ENCODE measurements at places on chromosomes 2 and 18.

DNA sequence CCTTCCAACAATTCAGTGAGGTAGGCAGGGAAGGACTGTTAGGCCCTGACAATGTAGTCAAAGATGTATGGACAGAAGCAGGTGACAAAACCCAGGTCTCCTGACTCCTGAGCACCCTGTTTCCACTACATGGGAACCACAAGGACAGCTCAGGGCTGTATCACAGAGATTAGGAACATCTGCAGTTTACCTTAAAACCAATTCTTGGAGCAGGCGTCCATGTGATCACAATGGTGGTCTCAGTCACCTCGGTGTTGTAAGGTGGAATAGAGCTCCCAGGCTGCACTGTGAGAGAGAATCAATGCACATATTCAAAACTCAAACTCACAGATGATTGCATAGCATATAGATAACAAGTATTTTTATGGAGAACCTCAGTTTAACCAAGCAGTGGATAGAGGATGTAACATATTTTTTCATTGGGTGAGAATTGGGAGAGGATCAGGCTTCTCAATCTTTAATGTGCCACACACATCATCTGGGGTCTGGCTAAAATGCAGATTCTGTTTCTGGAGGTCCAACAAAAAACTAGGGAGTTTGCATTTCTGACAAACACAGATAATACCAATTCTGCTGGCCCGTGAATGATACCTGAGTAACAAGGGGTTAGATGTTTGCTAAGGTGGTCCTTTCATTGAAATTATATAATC lies 36.7 kb downstream of the FN1 start:
- no peak for DNase-seq

DNA sequence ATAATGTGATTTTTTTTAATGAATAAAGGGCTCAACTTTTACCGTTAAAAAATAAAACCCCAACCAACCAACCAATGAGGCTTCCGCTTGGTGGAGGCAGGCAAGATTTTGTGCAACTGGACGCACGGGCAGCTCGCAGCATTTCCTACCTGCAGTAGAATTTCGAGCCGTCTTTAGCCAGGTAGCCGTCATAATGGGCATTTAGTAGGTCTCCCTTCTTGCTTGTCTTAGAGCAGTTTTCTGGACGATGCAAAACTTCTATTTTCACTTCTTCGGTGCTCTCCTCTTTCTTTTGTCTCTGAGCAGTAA lies 316 bp downstream of the FKBP7 start:
- no peak for DNase-seq

DNA sequence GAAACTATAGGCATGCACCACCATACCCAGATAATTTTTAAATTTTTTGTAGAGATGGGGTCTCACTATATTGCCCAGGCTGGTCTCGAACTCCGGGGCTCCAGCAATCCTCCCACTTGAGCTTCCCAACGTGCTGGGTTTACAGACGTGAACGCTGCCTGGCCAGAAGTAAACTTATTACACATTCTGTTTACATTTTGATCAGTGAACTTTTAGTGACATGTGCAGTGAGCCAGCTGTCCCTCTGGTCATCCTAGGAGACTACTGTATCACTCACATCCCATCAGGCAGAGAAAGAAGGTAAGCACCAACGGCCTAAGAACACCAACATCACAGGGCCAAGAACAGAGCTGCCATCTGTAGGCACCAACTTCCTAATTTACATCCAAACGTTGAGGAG lies 22.2 kb downstream of the NDUFA10 start:
- no peak for DNase-seq

GRCh38 chr2:20122864-20123263 lies 71.4 kb upstream of the LAPTM4A start:
- DNase-seq: no peak

DNA sequence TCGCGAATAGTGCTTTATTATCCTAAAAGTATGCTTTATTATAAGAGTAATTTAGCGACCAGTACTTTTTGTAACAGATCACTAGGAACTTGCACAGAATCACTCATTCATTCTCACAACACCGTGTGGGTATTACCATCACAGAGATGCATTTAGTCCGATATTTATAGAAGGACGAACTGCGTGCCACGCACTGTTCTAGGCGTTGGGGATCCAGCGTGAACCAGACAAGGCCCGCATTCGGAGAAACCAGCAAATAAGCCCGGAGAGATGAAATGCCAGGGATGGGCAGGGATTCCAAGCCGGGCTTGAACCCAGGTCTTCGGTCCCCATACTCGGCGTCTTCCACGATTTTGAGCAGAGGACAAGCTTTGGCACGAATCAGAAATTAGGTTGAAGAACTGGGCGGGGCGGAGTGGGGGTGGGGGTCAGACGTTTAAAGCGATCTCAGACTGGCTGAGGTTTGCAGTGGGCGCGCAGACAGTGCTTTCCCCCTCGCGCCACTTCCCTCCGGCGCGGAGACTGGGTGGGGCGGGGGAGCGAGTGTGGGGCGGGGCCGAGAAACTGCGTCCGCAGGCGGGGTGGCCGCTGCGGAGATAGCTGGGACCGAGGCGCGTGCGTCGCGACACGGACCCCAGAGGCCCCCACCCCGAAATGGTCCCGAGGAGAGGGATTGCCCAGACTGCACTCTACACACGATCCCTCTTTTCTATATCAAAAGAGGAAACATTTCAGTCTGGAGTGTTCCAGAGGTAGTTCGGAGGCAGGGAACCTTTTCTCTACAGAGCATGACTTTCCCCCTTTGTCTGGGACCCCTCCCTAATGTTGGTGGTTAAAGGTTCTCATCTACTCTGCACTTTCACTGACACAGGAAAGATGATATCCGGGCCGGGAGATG lies 1.1 kb upstream of the CXCR4 start:
- no peak for DNase-seq

DNA sequence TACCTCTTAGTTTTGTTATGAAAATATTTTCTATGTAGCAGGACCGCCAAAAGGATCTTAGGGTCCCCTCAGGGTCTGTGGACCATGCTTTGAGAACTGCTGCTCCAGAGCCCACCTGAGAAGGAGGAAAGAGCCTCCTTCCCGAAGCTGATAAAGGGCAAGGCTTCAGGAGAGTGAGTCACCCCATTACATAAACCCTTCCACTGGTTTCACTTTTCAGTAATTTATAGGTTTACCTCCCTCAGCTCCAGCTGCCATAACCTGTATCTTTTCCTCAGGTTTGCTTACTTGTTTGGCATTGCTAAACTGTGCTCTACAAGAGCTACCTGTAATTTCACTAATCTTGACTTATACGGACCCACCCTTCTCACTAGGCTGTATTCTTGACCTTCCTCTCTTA lies 6.6 kb downstream of the TTLL4 start:
- DNase-seq: no peak

DNA sequence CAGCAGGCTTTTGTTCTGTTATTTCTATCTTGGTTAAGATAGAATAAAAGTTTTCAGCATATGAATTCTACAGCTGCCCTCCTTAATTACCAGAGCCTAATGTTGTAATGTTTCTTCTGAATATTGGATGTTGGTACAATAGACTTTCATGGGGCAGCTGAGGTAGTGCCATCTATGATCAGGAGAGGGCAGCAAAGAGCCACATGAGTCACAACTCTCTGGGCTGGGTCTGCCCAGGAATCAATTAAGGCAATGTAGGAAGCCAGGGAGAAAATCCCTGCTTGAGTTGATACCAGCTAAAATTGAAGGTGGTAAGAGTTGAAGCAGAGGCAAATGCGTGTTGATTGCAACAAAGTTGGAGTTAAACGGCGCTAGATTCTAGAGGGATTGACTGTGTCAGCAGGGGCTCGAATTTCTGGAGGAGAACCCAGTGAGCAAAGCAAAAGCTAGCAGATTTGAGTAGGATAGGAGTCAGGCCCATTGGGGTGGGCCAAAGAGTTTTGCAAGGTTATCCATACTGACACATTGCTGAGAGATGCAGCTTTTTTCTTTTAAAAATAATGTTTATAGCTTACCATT lies 10.6 kb upstream of the MC5R start:
- no peak for DNase-seq

GRCh38 chr2:166499281-166499680 lies 5.2 kb upstream of the SCN7A start:
- no peak for DNase-seq

DNA sequence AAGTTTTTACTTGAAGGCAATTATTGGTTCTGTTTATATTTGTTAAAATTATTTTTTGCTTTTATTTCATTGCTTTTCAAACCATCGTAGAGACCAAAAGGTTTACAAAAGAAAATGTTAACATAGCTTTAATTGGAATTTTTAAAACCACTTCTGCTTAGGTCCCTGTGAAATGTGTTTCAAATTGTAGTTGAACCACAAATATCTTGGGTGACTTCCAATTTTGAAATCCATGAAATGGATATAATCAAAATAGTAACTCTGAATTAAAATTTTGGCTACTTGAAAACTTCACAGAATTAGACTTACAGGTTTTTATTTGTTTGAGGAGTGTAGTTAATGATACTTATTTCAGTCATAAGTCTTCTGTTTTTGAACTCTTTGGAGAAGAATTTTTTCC lies 3.1 kb upstream of the SPAG16 start:
- no peak for DNase-seq

DNA sequence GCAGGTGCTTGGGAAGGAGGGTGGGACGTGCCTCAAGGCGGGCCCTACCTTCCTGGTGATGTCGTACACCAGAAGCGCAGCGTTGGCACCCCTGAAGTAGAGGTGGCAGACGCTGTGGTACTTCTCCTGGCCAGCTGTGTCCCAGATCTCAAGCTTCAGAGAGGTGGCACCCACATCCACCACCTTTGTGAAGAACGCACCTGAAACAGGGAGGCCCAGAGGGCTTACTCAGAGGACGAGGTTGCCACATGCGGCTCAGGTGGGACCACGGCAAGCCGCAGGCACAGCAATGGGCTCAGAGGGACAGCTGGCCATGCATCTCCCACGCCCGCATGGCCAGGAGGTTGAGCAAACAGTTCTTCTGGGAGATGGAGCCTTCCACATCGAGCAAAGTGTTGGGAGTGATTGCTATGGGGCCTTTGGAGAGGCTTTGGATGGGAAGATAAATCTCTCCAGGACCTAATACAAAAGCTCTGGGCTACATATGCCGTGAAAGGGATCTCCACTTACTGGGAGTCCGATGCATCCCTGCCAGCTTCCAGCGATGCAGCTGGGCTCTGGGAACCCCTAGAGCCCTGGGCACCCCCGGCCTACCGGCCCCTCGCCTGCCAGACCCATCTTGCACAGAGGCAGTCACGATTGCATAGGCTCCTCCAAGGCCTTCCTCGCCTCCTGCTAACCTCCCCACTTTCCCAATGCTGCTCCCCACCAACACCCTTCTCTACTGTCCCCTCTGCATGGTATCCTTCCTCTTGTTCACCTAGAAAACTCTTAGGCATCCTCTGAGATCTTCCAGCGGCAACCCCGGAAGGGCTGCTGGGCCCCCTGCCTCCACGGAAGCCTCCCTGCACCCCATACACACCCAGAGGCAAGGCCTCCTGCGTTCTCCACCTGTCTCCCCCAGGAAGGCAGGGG lies 11.8 kb downstream of the PRLH start:
- DNase-seq: no peak

- no peak for DNase-seq
These were observed 175.7 kb downstream of the SOCS6 start for GRCh38 chr18:70464343-70465114.

- no peak for DNase-seq
These were observed 27.4 kb upstream of the MCM6 start for GRCh38 chr2:135903650-135904049.

DNA sequence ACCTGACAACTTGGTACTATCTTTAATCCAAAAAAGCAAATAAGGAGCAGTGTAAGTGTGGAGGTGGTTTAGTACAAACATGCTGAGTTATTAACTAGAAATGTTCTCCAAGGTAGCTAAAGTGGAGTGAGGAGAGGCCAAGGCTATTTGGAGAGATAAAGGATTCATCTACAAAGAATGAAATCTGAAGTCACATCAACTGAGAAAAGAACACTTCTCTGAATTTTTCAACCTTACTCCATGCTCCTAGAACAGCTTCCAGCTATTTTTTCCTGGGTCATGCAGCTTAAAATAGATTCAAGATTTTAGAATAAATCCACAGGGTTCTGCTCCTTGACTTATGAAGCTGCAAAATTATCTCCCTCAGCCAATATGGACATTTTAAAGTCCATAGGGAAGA lies 18.7 kb downstream of the IMMT start:
- no peak for DNase-seq

- DNase-seq: no peak
These were observed 3.5 kb downstream of the TRIB2 start for GRCh38 chr2:12720278-12720620.

DNA sequence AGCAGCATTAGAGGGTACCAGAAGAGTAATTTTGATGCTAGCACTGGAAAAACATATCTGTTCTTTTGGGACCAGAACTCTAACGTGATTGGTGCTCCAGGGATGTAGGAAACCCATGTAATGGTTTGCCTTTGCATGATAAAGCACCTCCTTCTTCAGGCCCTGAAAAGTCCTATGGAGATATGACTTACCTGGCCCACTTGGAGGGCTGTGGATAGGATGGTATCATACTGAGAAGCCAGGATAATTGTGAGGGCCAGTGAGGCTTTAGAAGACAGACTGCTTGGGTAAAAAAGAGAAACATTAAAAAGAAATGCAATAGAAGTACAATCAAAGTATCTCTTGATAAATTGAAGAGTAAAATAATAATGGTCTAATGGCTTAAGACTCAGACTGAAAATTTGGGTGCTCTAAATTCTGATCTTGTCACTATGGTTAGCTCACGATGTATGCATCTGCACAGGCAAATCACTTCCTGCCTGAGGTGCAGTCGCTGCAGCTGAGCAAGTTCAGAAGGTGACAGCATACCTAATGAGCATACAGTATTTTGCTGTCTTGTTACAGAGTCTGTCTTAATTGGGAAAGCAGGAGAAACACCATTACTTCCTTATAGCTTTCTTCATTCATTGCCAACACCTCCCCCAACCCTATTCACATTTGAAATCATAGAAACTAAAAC lies 371.5 kb downstream of the NUP35 start:
- DNase-seq: no peak

DNA sequence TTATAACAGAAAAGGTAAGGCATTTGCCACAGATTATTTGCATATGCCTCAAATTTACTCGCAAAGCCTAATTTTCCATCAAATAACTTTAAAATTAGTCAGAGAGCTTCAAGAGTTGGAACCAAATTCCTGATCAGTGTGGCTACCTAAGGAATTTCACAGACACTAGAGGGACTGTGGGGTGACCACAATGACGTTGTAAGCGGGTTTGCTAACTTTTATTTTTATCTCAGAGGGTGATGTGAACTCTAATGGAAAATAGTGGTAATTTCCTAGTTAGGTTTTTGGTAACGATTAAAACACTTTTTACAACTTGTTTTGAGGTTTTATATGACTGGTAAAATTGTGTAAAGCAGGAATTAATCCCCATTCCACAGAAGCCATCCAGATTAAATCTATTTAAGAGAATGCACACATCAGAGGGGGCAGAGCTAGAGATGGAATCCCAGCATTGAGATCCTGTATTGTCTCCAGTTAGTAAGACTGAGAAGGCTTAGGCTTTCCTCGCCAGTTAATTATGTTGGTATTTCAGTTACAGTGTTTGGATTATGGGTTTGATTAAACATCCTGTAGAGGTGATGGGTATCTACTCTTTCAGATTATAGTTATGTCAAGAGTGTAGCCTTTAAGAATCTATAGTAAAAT lies 129.0 kb downstream of the GPD2 start:
- DNase-seq: peak; percentile 33

- DNase-seq: no peak
These were observed 48.3 kb upstream of the ZC3H15 start for GRCh38 chr2:186437719-186438118.
